ENCODE measurements at places on chromosomes 2 and 18. TPM values are rescaled to one million over a fixed set of nuclear protein-coding genes. Genes with fewer than 3 reads are reported as not detected.

NDC80 gene
- 43.0 TPM for total RNA-seq

CTAGE1 gene
- not detected for total RNA-seq

DNA sequence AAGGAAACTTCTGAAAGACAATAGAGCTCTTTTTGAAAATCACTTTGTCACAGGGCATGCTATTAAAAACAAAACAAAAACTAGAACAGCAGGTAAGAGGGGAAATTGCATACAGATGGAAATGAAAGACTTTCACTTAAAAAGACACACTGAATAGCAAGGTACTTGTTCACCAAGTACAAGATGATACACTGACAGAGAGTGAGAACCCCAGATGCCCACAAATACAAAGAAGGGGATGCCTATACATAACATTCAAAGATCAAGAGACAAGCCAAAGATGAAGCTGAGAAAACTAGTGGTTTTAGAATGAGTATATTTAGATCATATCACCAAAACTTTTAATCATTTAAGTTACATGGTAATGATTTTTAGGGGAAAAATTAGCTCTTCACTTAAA lies 60.7 kb downstream of the ASXL2 start:
- H3K4me3 ChIP-seq = no peak overlapping the region
- peaks cover 34% of the 10 kb centered on the region for H3K4me1 ChIP-seq
- no peak for DNase-seq
- no peak overlapping the region for H3K27ac ChIP-seq
- H3K27me3 ChIP-seq = no peaks in the 10 kb centered on the region
- H3K36me3 ChIP-seq = peaks cover 9% of the 10 kb centered on the region

GRCh38 chr18:27143580-27144287 lies 41.4 kb downstream of the CHST9 start:
- peak; percentile 18 for DNase-seq
- H3K27me3 ChIP-seq = no peaks in the 10 kb centered on the region
- H3K4me1 ChIP-seq = peaks cover 26% of the 10 kb centered on the region
- H3K27ac ChIP-seq = peak overlapping the region; percentile 42
- no peak overlapping the region for H3K4me3 ChIP-seq

- DNase-seq = peak; percentile 12
- H3K4me1 ChIP-seq = peaks cover 81% of the 10 kb centered on the region
Measured at GRCh38 chr2:77521931-77522470, at the start of gene LRRTM4. Gene LRRTM4, minus strand, starts transcription at chr2:77522376.
